ENCODE measurements at places on chromosomes 6 and 20. TPM values are rescaled to one million over a fixed set of nuclear protein-coding genes. Genes with fewer than 3 reads are reported as not detected.

- peak overlapping the region; percentile 44 for H3K27ac ChIP-seq
- no peaks in the 10 kb centered on the region for H3K36me3 ChIP-seq
- H3K4me1 ChIP-seq = peaks cover 28% of the 10 kb centered on the region
- H3K4me3 ChIP-seq = no peak overlapping the region
- peak; percentile 38 for DNase-seq
Observed at GRCh38 chr20:4041748-4042411, 26.5 kb upstream of the RNF24 start.

- no peaks in the 10 kb centered on the region for H3K4me1 ChIP-seq
- no peak for DNase-seq
- H3K36me3 ChIP-seq = peaks cover 41% of the 10 kb centered on the region
- no peak overlapping the region for H3K27ac ChIP-seq
- H3K4me3 ChIP-seq = no peak overlapping the region
Observed at GRCh38 chr20:24960302-24960801, 11.3 kb downstream of the CST7 start.

GRCh38 chr20:50343125-50343489, 152.5 kb downstream of the CEBPB start:
- DNase-seq = no peak
- no peak overlapping the region for H3K4me3 ChIP-seq
- H3K36me3 ChIP-seq = no peaks in the 10 kb centered on the region
- H3K4me1 ChIP-seq = peaks cover 59% of the 10 kb centered on the region
- H3K27ac ChIP-seq = no peak overlapping the region

Gene NKX2-4
- total RNA-seq = not detected

DNA sequence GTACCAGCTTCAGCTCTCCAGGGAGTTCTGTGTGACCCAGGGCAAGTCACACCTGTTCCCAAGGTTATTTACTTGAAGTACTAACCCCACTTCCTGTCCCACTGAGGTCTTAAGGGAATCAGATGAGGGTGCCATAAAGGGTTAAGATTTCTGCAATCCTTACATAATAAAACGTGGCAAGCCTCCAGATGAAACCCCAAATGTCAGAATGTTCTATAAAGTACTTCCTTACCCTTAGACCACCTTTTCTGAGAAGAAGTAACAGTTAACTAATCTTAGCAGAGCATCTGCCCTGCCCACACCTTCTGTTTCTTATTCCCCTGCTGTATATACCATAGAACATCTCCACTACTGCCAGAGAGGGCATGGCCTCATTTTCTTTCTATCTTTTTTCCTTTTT, 6.0 kb upstream of the AVP start:
- DNase-seq = no peak
- H3K27ac ChIP-seq = no peak overlapping the region
- no peak overlapping the region for H3K4me3 ChIP-seq
- H3K27me3 ChIP-seq = no peaks in the 10 kb centered on the region

DNA sequence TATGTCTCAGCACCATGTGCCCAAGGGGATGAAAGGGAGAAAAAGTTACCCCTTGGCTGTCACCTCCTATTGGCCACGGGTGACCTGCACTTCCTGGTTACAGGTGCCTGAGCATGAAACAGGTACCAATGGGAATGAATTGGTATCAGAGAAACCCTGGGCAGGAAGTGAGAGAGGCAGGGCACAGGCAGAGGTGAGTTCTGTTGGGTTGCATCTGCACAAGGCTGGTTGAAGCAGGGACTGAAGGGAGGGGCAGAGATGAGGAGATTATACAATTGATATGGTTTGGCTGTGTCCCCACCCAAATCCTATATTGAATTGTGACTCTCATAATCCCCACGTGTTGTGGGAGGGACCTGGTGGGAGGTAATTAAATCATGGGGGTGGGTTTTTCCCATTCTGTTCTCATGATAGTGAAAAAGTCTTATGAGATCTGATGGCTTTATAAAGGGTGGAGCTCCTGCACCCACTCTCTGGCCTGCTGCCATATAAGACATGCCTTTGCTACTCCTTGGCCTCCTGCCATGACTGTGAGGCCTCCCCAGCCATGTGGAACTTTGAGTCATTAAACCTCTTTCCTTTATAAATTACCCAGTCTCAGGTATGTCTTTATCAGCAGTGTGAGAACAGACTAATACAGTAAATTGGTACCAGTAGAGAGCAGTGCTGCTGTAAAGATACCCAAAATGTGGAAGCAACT, 291.8 kb downstream of the LRFN2 start:
- no peaks in the 10 kb centered on the region for H3K36me3 ChIP-seq
- no peak overlapping the region for H3K4me3 ChIP-seq
- DNase-seq = no peak
- no peaks in the 10 kb centered on the region for H3K27me3 ChIP-seq

DNA sequence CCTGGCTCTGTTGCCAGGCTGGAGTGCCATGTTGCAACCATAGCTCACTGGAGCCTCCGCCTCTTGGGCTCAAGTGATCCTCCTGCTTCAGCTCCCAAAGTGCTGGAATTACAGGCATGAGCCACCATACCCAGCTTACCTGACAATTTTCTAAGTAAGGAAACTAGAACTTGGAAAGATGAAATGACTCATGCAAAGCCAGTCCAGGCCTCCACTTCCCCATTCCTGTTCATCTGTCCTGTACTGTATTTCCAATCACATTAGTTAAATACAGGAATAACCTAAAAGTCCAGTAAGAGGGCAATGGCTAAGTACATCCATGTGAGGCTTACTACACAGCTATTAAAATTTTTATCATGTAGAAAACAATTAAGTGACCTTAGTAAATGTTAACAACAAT, 8.3 kb upstream of the ADGB start:
- no peak overlapping the region for H3K27ac ChIP-seq
- H3K36me3 ChIP-seq = no peaks in the 10 kb centered on the region
- H3K4me3 ChIP-seq = no peak overlapping the region

- H3K4me3 ChIP-seq = no peak overlapping the region
- no peaks in the 10 kb centered on the region for H3K4me1 ChIP-seq
- H3K27me3 ChIP-seq = no peaks in the 10 kb centered on the region
- DNase-seq = no peak
- H3K27ac ChIP-seq = no peak overlapping the region
- no peaks in the 10 kb centered on the region for H3K36me3 ChIP-seq
Observed at GRCh38 chr6:47512872-47513271, 35.3 kb downstream of the CD2AP start.

- H3K27ac ChIP-seq = no peak overlapping the region
- H3K4me3 ChIP-seq = no peak overlapping the region
- H3K27me3 ChIP-seq = no peaks in the 10 kb centered on the region
Observed at GRCh38 chr6:168524571-168525001, 83.6 kb downstream of the SMOC2 start.

DNA sequence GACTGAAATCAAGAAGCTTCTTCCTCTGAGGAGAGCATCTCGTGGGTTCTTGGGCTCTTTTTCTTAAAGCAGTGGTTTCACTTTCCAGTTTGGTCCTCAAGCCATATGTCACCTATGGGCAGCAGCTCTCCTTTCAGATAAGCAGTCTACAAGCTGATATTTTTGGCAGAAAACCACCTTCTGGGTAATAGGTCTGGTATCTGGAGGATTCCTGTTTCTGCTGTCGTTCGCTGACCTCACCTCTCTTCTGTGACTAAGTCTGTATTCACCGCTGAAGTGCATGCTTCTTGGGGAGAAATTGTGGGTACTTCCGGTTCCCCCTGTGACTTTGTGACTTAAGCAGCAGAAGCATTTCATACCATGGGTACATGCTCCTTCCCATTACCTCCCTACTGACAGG, 193.6 kb downstream of the EDN1 start:
- H3K27ac ChIP-seq = no peak overlapping the region
- no peaks in the 10 kb centered on the region for H3K36me3 ChIP-seq
- no peaks in the 10 kb centered on the region for H3K4me1 ChIP-seq
- no peaks in the 10 kb centered on the region for H3K27me3 ChIP-seq

- DNase-seq = no peak
- H3K36me3 ChIP-seq = no peaks in the 10 kb centered on the region
- no peaks in the 10 kb centered on the region for H3K27me3 ChIP-seq
- H3K27ac ChIP-seq = no peak overlapping the region
Observed at GRCh38 chr20:2026004-2026403, 32.1 kb upstream of the PDYN start.

DNA sequence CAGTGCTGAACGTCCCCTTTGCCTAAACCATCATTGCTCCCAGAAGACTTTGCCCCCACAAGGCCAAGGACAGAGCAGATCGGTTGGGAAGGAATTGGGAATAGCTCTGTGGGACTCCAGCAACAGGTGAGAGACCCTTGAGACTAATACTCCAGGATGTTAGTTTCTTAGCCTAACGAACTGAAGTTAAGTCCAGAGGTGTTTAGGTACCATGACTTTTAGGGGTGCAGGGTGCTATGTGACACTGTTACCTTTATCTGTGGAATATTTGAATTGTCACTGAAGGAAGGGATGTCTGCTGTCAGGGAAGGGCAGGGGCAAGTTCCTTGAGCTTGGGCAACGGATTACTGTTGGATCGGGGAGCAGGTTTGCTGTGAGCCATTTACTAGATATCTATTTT, 1.9 kb downstream of the BLCAP start:
- no peaks in the 10 kb centered on the region for H3K36me3 ChIP-seq
- no peaks in the 10 kb centered on the region for H3K27me3 ChIP-seq
- no peak for DNase-seq
- no peak overlapping the region for H3K4me3 ChIP-seq
- H3K4me1 ChIP-seq = peaks cover 22% of the 10 kb centered on the region

Measured in thyroid gland (tissue), 4 donors.